Hippocampal formation (tissue), 2 donors: ENCODE measurements at places on chromosomes 7 and 10.

DNA sequence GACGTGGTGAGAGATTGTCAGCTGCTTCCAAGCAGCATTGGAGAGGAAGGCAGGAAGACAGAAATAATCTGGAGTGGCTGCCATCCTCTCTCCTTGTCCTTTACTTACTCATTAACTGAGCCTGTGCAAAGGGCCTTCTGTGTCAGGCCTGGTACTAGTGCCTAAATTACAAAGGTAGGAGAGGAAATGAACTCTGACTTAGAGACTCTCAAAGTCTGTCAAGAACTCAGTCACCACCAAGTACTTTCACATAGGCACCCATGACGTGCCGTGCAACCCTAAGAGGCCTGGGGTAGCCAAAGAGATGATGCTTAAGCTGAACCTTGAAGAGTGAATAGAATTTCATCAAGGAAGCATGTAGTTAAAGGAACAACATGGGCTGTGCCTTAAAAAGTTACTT is 866.9 kb downstream of the LRMDA start:
- DNase-seq = no peak

- no peak for DNase-seq
Measured at GRCh38 chr10:62907470-62908212, 91.5 kb upstream of the EGR2 start.

- no peak for DNase-seq
Measured at GRCh38 chr7:108257954-108258353, 127.8 kb upstream of the LAMB4 start.

GRCh38 chr10:125105706-125106255 is 54.6 kb downstream of the CTBP2 start:
- DNase-seq = no peak

DNA sequence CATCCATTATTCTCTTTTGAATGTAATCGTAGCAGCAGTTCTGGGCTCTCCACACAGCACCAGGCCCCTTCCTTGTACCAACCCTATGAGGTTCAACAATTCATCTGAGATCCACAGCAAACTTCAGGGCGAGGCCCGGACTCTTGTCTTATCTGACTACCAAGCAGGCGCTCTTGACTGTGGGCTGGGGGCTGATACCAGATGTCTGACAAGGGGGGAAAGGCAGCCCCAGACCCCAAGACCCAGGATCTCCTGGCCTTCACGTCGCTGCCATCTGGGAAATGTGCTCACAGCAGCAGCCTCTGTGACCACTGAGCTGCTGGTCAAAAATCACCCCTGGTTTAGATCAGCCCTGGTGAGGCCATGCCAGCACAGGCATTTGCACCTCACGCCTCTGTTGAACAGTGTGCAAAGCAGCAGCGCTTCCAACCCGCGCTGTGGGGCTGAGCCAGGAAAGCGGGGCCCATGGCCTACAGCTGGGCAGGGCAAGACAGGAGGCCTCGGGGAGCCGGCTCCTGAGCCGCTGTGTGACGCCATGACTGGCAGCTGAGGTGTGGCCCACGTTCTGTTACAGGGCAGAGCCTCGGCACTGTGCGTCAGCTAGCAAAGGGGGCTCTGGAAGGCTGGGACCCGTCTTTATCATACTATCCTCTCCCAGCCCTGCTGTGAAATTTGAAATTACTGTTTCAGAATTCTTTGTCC is 143.9 kb downstream of the PAXIP1 start:
- no peak for DNase-seq

- DNase-seq = peak; percentile 35
Measured at GRCh38 chr10:44386546-44387052, 1.7 kb upstream of the CXCL12 start.

GRCh38 chr10:14086596-14086995 is 244.1 kb downstream of the FRMD4A start:
- DNase-seq = no peak

GRCh38 chr7:66303454-66304155 is 98.5 kb downstream of the TPST1 start:
- no peak for DNase-seq

DNA sequence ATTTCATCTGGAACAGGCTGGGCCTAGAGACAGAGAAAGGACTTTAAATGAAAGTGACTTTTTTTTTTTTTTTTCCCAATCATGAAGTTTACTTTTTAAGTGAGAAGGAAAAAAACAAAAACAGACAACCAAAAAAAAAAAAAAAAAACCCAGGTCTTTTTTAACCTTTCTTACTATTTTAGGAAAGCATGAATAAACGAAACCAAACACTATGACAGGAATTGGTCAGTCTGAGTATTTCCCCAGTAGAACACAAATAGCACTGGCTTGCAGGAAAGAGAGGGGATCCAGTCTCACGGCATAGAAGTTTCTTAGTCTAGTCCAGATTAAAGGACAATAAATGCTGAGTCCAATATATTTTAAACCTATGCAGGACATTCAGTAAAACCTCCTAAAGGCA is 180.5 kb upstream of the CCDC6 start:
- DNase-seq = no peak

- no peak for DNase-seq
Measured at GRCh38 chr10:73908853-73909539, 1.9 kb upstream of the PLAU start.

GRCh38 chr10:3895045-3895631 is 110.1 kb upstream of the KLF6 start:
- DNase-seq = no peak

DNA sequence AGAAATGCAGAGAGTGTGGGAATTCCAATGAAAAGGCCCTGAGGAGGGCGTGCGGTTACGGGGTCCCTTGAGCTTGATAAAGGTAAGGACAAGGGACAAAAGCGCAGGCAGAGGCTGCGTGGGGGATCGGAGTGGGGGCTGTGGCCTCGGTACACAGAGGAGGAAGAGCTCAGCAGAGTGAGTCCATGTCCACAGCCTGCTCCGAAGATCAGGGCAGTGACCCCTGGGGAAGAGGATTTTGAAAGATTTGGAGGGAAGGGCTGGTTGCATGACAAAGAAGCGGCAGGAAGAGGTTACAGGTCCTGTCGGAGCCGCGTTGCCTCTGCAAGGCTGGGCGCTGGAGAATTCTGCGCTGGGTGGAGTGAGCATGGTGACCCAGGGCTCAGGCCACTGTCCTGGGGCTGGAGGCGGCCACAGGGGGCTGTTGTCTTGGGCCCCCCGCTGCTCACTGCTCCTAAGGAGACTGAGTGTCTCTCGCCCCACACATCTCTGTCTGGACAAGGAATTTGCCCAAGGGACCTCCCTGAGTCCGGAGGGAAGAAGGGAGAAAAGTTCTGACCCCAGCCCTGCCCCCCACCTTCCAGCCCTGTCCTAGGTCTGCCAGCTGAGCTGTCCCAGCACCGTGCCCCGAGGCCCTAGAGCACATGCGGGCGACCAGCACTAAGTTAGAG is 69.8 kb upstream of the INSIG1 start:
- DNase-seq = no peak

DNA sequence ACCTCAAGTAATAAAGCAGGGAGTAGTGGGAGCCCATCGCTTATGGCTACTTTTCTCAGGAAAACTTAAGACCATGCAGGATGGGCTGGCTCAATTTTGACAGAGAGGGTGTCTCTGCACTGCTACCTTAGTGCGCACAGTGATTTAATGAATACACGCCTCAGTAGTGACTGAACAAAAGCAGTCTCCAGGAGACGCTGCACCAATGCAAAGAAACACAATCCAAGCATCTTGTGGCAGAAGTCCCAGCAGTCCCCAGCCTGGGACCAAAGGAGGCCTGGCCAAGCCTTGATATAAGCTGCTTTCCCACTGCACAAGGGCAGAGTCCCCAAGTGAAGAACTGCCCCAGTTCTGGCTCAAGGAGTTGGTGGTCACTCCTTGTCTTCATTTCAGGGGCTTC is 368.9 kb downstream of the KCNMA1 start:
- DNase-seq = peak; percentile 19

- DNase-seq = no peak
Measured at GRCh38 chr10:124003871-124004662, 89.3 kb downstream of the CHST15 start.

GRCh38 chr7:42107484-42108240 is 129.3 kb downstream of the GLI3 start:
- DNase-seq = no peak

DNA sequence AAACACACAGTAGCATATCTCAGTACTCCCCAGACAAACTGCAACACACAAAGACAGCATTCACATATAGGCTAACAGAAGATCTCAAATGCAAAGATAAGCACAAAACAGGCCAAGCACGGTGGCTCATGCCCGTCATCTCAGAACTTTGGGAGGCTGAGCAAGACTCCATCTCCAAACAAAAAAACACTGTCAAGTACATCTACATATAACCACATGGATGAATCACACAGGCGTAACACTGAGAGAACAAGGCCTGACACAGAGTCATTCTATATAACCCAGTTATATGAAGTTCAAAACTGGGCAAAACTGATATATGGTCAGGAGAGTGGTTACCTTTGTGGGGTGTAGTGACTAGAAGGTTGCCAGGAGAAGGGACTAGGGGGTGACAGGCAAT is 506.4 kb downstream of the KCNMA1 start:
- no peak for DNase-seq

DNA sequence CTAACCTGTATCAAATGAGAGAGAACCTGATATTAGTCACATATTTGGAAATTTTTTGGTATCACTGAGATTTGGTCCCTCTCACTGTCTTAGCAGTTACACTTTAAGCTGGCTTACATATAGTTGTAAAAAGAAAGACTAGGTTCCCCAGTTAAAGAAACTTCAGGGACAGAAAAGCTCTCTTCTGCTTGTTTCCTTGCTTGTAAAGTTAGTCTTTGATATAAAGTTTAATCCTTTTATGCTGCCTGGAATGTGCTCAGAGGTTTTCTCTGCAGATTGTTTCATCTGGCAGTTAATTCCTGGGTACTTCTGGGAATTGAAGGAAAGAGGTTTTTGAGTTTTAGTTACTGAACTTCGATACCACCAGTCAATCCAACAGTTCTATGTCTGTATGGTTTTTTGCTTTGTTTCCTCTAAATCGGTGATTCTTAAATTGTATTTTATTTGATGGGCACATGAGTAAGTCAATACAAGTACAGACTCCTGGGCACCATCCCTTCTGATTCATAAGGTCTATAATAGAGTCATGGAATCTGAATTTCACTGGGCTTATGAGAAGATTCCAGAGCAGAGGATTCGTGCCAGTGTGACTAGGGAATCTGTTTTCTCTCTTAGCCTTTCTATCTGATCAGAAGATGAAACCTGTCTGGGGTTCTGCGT is 1080.9 kb upstream of the C7orf33 start:
- no peak for DNase-seq

- DNase-seq = peak; percentile 22
Measured at GRCh38 chr10:59905066-59905730, 1.2 kb downstream of the CCDC6 start.

- DNase-seq = no peak
Measured at GRCh38 chr10:45241865-45242520, 73.4 kb downstream of the OR13A1 start.

GRCh38 chr10:95346715-95347401 is 56.1 kb upstream of the PDLIM1 start:
- DNase-seq = no peak

GRCh38 chr10:28240400-28240799 is 62.5 kb downstream of the MPP7 start:
- DNase-seq = no peak

DNA sequence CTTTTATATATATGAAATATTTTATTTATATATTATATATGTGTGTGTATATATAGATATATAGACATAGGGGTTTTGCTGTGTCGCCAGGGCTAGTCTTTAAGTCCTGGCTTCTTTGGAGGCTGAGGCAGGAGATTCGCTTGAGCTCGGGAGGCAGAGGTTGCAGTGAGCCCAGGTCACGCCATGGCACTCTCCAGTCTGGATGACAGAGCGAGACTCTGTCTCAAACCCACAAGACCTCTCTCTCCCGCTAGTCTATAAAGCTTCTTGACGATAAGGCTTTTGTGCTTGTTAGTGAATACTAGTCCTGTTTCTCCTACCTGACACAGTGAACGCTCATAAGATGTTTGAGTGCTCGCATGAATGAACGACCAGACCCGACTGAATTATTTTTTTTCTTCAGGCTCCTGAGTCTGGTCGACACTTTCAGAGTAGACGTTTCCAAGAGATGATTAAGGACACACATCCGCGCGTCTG is 577 bp upstream of the DDX21 start:
- no peak for DNase-seq

- DNase-seq = no peak
Measured at GRCh38 chr10:116084161-116084560, 188.8 kb downstream of the GFRA1 start.

GRCh38 chr10:89342206-89342958 is 14.6 kb downstream of the IFIT3 start:
- DNase-seq = peak; percentile 97

DNA sequence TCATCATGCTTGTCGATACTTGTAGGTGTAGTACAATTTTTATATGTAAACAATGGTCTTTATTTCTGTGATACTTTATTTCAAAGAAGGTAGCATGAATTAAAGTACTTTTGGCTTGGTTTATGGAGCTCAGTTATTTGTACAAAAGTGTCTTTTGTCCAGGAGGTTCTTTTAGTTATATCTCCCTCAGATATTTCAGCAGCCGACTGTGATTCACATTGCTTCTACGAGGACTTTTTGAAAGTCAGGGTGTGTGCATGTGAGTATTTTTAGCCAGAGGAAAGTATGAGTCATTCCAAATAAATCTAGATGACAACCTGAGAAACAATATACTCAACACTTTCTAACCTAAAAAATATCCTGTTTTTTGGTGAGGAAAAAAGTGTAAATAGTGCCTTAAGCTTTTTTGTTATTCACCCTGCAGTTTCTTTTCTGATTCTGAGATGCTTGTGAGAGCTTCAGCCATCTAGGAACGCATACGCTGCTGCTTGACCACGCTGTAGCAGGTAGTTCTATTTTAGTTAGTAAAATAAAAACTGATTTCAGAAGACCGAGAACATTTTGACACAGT is 595 bp upstream of the SUN1 start:
- DNase-seq = no peak

- no peak for DNase-seq
Measured at GRCh38 chr7:95213148-95213547, 111.2 kb downstream of the PON1 start.

DNA sequence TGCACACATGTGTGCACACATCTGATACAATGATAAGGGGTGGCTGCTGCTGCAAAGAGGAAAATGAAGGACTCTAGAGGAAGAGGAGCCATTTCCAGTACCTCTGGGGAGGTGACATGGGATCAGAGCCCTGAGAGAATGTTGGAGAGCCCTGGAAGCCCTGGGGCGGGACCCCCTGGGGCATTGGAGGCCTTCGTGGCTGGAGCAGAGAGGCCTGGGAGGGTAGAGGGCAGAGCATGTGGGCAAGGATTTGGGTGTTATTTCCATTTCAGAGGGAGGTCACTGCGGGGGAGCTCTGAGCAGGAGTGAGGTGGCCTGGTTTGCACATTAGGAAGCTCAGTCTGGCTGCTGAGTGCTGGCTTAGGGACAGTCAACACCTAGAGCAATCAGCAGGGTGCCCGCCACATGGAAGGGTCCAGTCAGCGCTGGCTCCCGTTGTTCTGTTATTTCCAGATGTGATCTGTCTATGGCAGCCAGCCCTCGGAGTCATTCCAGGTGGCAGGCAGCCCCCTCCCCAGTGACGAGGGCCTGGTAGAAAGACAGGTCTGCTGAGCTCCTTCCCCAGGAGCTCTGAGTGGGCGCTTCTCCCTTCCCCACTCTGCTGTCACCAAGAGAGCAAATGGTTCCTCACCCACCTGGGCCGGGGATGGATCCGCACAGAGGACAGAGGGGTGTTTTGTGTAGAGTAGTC is 24.1 kb upstream of the BTBD16 start:
- DNase-seq = no peak
